ENCODE measurements at places on chromosomes 5 and 9.
A peak's percentile ranks its signal among the peaks of the same experiment; 100 is the strongest.

DNA sequence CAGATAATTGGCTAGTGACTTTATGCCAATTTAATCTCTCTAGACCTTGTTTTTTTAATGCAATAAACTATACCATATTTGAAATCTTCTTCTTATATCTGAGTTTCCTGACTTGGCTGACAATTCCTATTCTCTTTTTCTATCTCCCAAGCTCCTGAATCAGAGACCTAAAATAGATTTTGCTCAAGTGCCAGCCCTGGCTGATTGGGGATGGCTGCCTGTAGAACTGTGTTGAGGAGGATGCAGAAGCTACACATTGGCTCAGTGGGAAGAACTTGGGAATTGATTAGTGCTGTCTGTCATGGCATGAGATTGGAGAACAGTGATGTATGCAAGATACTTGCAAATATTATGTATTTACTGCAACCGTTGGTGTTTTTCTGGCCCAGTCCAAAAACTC lies 132.8 kb downstream of the INSYN2B start:
- no peak for DNase-seq

DNA sequence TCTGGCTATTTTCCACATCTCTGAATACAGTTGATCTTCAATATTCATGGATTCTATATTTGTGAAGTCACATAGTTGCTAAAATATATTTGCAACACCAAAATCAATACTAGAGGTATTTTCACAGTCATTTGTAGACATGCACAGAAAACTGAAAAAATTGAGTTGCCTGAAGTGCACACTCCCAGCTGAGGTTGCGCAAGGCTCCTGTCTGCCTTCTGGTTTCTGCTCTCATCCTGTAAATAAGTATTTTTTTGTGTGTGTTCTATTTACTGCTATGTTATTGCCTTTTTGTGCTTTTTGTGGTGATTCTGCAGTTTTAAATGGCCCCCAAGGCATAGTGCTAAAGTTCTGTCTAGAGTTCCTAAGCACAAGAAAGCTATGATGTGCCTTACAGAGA lies 371.1 kb upstream of the GRAMD2B start:
- no peak for DNase-seq

GRCh38 chr5:132483661-132484390 lies 6.7 kb downstream of the IRF1 start:
- DNase-seq, result no peak

DNA sequence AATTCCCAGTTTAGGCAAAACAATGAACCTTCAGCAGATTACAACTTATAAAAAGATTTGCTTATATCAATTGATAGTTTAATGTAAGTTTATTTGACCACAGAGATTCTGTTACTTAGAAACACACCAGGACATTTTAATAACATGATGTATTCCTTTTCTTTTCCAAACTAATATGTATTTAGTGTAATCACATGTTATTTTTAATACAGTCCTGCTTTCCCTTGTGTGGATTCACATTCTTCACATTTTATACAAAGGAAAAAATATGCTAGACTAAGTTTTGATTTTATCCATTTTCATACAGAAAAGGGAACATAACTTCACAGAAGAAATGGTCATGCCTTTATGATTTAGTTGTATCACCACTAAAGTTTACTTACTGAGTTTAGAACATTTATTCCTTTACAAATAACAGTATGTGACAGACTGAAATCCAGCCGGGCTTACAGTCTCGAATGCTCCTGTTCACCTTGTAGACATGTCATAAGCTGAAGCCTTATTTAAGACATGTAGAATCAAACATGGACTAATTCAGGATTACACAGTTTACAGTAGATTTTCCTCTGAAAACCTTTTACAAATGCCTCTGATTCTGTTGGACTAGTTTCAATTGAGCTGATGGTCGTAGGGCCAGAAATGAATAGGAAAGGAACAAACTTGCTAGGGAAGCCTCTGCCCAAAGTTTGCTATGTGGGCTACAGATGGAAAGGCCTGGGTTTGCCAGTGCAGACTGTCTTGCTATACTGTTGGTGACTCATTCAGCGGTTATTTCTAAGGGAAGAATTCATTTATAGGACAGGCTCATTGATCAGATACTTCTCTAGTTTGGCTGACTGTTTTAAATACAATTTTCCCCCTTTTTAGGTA lies 6.6 kb upstream of the ASPN start:
- no peak for DNase-seq

GRCh38 chr5:69271376-69271775 lies 36.7 kb downstream of the CDK7 start:
- no peak for DNase-seq

- DNase-seq, result no peak
Measured at GRCh38 chr5:147670815-147671214, 111.7 kb downstream of the JAKMIP2 start.

DNA sequence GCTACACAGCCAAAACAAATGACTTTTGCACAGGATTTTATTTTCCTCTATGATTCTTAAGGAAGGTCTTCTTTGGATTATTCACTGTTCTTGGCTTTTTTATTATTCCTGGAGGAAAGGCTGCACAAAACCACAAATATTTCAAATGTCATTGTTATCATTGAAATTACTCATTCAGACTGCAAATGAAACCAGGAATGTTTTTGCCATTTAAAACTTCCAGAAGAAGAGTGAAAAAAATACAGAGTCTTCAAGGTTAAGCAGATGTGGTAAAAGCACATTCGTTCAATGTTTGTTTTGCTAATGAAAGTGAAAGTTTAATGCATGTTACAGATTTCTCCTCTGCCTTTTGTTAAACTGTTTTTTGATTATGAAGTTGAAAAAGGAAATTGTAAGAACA lies 238.2 kb downstream of the TLE4 start:
- no peak for DNase-seq

DNA sequence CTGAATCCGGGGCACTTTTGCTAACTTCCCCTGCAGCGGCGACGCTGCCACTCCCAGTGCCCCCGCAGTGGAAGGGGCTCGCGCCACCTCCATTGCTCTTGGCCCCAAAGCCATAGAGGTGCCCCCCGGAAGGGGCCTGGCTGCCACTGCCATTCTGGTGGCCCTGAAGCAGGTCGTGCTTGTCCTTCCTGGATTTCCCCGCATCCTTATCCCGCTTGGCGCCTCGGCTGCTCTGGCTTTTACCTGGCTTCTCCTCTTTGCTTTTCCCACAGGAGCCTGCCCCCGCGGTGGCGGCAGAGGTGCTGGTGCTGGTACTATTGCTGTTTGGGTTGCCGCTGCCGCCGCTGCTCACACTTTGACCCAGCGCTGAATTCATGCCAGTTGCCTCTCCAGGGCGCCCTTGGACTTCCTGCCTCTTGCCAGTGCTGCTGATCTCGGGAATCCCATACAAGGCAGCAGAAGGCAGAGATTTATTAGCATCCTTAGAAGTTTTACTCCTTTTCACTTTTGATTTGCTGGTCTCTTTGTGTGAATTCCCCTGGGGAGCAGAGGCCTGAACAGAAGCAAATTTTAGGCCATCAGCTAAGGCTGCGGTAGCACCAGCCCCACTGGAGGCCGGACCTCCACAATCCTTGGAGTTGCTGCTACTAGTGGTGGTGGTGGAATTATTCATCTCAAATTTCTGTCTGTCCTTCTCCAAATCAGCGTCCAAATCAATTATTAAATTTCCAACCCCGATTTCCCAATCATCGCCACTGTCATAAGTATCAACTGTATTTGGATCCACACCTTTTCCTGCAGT lies 2.1 kb downstream of the ZNF608 start:
- DNase-seq, result peak; percentile 32

GRCh38 chr5:162026803-162027202 lies 40.8 kb upstream of the GABRG2 start:
- no peak for DNase-seq

DNA sequence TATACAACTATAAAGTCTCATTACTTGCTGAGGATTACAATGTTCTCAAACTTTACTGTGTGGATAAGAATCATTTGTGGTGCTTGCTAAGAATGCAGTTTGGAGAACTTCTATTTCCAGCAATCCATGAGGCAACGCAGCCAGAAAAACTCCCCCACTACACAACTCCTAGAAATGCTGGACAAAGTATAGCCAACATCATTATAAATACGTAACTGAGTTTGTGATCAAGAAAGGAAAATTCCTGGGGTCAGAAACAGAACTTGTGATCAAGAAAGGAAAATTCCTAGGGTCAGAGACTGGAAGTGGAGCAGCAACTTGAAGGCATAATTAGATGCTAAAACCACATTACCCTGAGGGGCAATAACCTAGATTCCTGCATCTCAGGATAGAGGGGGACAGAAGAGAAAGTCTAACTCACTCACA lies 81.1 kb downstream of the MAT2B start:
- peak; percentile 73 for DNase-seq

DNA sequence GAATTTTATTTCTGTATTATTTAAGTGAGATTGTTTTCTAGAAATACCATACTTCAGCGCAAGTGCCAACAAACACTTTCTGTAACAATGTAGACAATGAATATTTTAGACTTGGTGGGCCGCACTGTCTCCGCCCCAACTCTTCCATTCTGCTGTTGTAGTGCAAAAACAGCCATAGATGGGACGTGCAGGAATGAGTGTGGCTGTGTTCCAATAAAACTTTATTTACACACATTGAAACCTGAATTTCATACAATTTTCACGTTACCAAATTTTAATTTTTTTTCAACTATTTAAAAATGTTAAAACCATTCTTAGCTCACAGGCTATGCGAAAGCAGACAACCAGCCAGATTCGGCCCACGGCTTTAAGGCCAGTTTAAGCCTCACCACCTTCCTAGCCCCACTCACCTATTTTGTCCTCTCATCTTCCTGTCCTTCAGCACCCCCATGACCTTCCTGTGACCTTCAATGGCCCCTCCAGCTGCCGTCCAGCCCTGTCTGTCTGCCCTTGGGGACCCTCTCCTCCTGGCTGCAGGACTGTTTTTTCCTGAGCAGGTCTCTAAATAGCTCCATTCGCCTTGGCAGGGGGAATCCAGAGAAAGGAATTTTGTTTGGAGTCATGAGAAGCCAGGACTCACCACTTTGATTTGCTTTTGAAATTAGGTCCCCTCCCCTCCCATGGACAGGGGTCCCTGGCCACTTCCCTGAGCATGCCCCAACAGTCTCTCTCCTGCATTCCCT lies 11.2 kb upstream of the ANXA6 start:
- no peak for DNase-seq

GRCh38 chr5:107370396-107370968 lies 300.3 kb downstream of the EFNA5 start:
- no peak for DNase-seq

- DNase-seq, result peak; percentile 38
Measured at GRCh38 chr9:87643778-87644570, 81.9 kb upstream of the CTSL start.

DNA sequence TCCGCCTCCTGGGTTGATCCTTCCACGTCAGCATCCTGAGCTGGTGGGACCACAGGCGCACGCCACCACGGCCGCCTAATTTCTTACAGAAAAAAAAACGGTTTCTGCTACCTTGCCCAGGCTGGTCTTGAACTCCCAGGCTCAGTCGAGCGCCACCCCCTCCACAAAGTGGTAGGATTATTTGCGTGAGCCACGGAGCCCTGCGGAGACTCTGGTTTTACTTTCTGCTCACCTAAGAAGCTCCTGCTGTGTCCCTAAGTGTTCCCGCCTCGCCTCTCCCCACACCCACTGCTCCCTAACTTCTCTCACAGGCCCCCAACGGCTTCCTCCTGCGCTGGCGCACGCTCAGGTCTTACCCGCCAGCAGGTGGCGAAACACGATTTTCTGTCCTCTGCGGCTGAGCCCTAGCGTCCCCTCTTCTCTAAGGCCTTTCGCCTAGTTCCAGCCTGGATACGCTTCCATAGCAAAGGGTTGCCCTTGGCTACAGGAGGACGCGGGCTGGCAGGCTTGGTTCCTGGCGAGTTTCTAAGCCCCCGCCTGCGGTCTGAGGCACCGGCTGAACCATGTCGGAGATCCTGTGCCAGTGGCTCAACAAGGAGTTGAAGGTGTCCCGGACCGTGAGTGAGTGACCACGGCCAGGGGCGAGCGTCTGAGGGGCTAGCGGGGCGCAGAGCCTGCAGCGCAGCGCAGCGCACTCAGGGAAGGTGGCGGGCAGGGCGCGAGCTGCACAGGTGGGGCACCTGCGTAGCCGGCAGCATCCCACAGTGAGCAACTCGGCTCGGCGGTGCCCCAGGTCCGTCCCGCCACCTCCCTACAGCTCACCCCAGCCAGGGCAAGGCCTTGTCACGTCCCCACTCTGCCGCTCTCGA lies at the start of gene SPEF2:
SPEF2 (plus strand) TSS at position 429 of the 869 bp plus-strand sequence; CDS start at position 564, 135 bp downstream.
- DNase-seq, result peak; percentile 97

DNA sequence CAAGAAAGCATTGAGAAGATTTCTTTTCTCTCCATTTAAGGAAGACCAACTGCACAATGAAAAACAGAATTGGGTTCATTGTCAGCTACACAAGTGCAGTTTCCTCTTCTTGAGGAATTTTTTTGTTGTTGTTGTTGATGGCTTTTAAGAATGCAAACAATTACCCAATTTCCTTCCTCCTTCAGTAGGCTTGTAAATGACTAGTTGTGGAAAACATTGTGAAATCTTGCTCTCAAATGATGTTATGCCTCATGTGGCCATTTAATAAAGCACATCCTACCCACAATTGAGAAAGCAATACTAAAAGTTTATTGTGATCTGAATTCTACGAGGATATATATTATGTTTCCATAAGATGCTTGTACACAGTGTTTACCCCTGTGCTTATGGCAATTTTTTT lies 171.6 kb downstream of the FAM174A start:
- DNase-seq, result peak; percentile 44

- peak; percentile 14 for DNase-seq
Measured at GRCh38 chr5:76371960-76372322, 31.1 kb upstream of the IQGAP2 start.

DNA sequence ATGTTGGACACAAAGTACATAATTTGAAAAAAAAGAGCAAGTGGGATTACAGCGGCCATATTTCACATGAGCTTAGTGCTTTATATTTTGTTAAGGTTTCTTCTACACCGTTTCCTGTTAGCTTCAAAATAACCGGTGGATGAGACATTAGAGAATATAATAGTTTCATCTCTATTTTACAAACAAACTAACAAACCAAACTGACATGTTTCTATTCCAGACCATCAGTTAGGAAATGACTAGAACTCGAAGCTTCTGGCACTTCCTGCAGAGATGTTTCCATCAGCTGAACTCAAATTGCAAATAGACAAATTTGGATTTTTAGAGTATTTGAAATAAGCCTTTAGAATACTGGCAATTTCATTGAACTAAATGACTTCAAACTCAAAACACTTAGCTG lies 86.5 kb downstream of the MTRR start:
- no peak for DNase-seq

GRCh38 chr5:54862036-54862435 lies 123.4 kb downstream of the ESM1 start:
- no peak for DNase-seq

DNA sequence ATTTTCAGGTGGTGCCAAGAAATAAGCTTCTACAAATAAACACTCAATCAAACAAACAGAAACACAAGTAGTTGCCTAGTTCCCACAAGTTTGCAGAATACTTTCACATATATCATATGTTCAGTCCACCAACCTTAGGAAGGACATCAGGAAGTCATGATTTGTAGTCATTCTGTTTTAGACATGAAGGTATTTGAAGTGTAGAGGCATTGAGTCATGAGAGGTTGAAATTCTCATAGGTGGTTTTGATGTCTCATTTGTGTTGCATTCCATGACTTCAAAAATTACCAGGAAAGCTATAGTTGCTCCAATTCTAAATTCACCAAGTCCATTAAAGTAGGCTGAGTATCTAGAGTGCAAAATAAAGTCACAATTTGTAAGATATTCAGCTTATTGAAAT lies 159.0 kb downstream of the KCTD16 start:
- DNase-seq, result no peak

- no peak for DNase-seq
Measured at GRCh38 chr5:59177644-59178043, 594.8 kb downstream of the RAB3C start.
